ENCODE measurements at places on chromosomes 16 and 17.

DNA sequence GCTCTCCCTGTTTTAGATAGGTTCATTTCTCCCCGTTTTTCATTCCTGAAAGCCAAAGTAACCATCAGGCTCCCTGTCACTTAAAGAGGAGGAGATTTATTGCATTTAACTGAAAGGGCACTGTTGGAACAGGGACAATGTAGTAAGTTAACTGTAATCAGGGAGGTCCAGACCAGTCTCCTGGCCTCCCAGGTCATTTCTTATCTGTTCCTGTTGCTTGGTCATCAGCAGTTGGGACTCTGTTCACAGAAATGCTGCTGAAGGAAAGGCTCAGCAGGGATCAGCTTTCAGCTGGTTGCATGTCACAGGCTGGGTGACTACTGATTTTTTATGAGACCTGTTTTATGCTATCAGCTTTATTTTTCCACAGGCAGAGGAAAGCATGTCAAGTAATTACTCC is 622.6 kb upstream of the GOT2 start:
- DNase-seq, result no peak

DNA sequence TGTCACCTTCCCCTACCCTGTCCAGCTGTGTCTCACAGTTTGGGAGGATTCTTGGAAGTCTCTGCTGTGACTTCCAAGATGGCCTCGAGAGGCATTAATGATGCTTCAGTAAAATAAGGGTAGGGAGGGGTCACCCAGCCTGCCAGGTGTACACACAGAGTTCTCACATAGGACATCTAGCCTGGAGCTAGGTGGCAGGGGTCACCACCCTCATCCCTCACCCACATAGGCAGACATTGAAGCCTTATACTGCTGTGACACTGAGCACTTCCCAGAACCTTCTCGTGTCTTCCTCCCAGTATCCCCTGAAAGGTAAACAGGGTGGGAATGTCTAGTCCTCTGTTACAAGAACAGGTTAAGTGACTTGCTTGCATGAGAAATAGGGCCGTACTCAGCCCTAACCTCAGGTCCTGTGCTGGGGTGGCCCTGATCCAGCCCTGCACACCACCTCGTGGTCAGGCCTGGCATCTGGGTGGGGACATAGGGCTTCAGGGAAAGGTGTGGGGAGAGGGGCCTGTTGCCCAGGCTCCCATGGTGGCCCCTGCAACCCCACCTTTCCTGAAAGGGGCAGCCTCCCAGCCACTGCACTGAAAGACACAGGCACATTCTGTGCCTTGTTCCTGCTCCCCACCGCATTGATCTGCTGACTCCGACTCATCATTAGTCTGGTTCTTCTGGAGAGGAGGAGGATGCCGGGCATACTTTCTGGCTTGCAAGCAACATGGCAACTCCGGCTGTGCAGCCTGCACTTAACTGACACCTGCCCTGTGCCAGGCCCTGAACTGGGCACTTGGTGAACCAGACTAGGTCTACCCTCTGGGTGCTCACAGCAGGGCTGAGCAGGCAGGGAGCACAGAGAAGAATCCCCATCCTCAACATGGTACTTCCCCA is 3.6 kb upstream of the MMP15 start:
- DNase-seq, result no peak

DNA sequence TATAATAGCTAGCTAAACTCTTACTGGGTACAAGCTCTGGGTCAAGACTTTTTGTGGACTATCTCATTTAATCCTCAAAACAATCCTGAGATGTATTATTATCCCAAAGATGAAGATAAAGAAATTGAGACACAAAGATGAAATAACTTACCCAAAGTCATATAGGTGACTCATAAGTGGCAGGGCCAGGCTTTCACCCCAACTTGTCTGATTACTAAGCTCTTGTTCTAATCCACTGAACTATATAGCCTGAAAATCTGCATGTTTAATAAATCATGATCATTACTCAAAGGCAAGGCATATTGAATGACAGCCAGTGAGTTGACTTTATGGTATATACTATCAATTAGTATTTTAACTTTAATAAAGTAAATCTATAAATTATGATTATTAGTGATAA is 77.4 kb downstream of the SKAP1 start:
- DNase-seq, result no peak

GRCh38 chr16:4550591-4550990 is 5.5 kb upstream of the C16orf96 start:
- DNase-seq, result no peak

DNA sequence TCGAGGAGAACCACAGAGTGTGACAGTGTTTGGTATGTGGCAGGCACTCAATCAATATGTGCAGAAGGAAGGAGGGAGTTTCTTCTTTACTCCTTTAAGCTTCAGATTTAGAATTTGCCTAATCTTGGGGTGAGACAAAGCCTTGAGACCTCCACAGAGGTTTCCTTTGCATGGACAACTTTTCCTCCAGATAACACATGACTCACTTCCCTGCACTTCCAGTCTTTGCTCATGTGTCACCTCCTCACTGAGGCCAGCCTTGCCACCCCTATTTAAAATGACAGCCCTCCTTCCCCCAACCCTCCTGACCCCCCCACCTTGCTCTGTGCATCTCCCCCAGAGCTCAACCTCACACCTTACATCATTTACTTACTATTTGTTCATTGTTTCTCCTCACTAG is 17.4 kb upstream of the NOS2 start:
- DNase-seq, result no peak

DNA sequence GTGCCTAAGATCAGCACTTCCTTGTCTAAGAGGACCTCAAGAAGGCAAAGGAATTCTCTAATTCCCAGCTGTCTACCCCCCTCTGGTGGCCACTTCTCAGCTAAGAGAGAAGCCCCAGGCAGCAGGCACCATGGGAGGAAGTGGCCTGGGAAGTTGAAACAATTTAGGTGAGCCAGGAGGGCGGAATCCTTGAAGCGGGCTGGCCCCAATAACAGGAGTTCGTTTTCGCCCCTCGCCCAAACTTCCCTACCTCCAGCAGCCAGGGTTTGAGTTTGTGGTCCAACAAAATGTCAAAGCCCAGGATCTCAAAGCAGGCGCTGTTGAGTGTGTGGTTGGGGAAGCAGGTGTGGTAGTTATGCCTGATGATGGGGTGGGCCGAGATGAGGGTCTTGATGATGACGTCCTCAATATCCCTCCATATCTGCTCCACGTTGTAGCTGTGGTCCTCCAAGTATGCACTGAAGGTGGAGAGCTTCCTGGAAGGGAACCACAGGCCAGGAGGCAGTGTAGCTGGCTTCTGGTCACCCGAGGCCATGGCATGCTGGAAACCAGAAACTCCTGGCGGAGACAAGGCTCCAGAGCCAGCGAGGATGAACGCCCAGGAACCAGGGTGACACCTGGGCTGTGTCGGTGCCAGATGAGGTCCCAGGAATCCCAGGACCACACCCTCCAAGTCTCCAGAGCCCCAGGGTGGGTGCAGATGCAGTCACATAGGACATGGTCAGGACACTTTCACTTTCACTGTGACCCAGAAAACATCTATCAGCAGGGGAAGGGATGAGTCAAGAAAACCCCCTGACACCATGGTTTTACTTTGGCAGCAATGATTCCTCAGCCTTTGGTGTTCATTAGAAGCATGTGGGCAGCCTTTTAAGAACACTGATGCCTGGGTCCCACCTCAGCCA is 25.6 kb downstream of the TTLL6 start:
- DNase-seq, result peak; percentile 92

GRCh38 chr17:20203761-20204263 is 194.7 kb downstream of the SPECC1 start:
- DNase-seq, result peak; percentile 63

- DNase-seq, result peak; percentile 76
Measured at GRCh38 chr16:74623214-74623838, 16.4 kb upstream of the GLG1 start.

DNA sequence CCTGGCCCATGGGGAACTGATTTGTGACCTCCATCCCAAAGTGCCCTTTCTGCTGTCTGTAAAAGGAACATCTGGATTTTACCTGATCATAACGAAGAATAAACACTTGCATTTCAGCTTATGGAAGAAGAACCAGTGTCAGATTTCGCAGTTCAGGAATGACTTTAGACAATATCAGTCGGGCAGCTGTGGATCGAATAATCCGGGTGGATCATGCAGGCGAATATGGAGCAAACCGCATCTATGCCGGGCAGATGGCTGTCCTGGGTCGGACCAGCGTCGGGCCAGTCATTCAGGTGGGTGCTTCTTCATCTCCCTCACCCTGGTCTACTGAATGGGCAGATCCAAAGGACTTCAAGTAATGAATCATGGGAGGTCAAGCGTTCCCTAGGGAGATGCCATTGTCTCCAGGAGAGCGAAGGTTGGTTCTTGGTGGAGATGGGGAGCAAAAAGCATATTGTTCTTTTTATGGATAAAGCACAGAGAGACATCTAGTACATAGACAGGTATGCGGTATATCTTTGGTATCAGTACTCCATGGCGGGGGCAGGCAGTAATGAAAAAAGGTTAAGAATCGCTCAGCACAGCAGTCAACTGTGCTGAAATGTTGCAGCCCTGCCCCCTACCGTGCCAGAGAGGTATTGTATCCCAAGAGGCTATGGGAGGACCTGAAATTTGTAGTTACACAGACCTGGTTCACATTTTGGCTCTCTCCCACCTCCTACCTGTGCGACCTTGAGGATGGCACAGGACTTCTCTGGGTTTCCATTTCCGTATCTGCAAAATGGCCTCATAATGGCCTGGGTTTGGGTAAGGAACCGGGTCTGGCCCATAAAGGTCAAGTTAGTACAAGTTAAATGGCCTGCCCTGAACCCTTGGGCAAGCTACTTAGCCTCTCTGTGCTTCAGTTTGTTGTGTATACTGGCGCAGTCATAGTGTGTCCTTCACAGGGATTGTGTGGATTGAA is 4.7 kb downstream of the COQ7 start:
- no peak for DNase-seq

DNA sequence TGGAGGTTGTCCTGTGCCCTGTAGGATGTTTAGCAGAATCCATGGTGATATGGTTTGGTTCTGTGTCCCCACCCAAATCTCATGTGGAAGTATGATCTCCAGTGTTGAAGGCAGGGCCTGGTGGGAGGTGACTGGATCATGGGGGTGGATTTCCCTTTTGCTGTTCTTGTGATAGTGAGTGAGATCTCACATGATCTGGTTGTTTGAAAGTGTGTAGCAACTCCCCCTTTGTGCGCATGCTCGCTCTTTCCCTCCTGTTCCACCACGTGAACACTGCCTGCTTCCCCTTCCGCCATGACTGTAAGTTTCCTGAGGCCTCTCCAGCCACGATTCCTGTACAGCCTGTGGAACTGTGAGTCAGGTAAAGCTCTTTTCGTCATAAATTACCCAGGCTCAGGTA is 61.9 kb downstream of the ARHGAP17 start:
- peak; percentile 2 for DNase-seq

GRCh38 chr17:57340160-57340981 is 84.0 kb downstream of the MSI2 start:
- DNase-seq, result no peak

GRCh38 chr16:52383119-52383518 is 163.8 kb downstream of the TOX3 start:
- no peak for DNase-seq

DNA sequence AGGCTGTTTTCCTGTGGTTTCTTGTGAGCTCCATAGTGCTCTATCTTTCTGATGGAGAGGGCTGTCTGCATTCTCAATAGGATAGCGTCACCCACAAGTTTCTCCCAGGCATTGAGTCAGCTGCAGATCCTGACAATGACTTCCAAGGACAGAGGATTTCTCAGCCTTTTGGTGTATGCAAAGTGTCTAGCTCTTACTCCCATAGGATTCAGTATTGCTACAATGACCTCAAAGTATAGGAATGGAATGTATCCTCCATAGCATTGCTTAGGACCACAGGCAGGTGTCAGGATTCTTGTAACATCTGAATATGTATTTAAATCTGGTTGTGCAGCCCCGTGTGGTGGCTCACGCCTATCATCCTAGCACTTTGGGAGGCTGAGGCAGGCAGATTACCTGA is 32.3 kb downstream of the SMIM36 start:
- DNase-seq, result no peak

- DNase-seq, result no peak
Measured at GRCh38 chr17:32529604-32530003, 42.8 kb downstream of the CDK5R1 start.

DNA sequence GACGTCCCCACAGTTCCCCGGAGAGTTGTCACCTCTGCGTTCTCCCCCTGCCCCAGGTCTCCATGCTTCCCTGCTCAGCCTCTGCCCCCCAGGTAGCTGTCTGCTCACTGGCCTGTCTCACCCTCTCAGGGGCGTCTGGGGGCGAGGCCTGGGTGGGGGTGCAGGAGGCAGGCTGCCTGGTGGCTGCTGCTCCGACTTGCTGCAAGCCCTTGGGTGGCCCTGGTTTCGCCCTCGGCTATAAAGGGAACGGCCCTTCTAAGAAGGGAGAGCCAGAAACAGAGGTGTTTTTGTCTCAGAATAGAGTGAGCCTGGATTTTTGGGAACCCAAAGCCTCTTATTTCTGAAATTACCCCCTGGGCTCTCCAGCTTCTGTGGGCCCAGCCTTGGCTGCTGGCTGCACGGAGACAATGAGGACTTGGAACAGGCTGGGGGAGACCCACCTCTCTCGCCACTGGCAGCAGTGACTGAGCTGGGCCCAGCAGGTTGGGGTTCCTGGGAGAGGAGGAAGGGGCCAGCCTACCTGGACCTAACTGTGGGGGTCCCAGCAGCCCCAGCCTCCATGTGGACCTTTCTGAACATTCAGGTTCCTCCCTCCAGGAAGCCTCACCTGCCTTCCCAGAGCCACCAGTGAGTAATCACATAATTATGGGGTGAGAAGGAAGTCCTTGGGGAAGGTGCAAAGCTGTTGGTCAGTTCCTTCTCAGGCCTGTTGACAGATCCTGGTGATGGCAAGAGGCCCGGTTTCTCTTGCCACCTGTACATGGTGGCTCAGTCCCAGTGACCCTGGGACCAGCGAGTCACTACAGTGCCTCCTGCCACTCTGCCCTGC is 15.5 kb upstream of the SPNS2 start:
- DNase-seq, result no peak

DNA sequence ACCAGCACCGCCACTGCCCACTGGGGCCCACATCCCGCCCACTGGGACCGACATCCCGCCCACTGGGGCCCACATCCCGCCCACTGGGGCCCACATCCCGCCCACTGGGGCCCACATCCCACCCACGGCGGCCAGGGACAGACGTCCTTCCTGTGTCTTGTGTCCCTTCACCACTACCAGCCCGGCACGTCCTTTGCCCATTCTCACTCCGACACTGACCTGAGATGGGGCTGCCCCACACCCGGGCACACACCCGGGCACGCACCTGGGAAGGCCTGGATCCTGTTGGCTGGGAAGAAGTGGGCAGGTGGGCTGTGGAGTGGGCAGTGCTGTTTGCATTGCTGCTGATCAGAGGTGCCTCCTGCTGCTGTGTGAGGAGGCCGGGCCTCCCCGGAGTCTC is 28.4 kb upstream of the GNG13 start:
- DNase-seq, result no peak

- DNase-seq, result no peak
Measured at GRCh38 chr17:71699907-71700306, 420.9 kb upstream of the SOX9 start.

DNA sequence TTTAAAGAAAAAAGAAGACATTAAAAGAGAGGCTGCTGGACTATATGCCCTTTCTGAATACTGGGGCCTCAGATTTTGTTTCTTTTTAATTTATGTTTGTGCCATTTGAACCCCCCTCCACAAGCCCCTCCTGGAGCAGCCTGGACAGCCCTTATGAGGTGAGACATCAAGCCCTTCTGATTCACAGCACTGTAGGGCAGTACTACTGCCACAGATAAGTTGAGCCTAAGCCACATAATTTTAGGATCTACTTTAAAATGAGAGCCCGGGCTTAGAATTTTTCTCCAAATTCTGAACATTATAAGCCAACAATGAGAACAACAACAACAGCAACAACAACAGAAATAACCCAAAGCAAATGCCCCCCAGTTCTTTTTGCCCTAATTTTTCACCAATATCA is 256.9 kb upstream of the SALL1 start:
- DNase-seq, result no peak
